ENCODE measurements at places on chromosomes 1 and 21.

DNA sequence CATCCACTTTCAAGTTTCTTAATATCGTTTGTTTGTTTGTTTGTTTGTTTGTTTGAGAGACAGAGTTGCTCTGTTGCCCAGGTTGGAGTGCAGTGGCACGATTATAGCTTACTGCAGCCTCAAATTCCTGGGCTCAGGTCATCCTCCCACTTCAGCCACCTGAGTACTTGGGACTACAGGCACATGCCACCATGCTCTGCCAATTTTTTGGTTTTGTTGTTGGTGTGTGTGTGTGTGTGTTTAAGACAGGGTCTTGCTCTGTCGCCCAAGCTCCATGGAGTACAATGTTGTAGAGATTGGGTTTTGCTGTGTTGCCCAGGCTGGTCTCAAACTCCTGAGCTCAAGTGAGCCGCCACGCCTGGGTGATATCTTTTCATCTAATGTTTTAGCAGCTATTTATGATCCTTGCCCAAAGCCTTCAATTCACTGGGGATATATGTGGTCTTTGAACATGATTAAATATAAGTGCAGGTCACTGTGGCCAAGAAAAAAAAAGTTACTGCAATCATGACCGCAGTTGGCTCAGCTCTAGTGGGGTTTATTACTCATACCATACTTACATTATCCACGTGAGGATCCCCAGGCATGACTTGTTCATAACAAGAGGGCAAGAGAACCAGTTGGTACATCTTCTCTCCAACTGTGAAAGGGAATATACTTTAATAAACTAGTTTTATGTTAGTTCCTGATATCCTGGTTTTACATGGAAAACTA is 8.0 kb downstream of the RRP1B start:
- H3K27me3 ChIP-seq, result no peaks in the 10 kb centered on the region
- no peak overlapping the region for H3K27ac ChIP-seq

DNA sequence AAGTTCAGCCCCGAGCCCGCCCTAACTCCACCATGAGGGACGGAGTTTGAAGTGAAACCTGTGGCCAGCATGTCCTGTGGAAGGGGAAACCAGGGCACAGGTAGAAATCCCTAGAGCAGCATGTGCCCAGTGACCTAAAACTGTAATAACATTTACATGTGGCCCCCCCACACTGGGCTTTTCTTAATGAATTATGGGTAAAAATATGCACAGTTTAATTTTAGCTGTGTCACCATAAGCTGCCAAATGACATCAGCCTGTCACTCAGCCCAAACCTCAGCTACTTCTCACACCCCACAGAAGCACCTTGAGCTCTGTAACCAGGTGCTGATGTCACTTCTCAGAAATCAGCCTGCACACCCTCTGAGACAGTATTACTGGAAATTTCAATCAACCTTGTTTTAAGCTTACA is 50.0 kb upstream of the SLC19A1 start:
- no peak overlapping the region for H3K4me3 ChIP-seq
- DNase-seq, result no peak
- no peaks in the 10 kb centered on the region for H3K4me1 ChIP-seq
- peaks cover 49% of the 10 kb centered on the region for H3K27me3 ChIP-seq
- no peaks in the 10 kb centered on the region for H3K36me3 ChIP-seq

- H3K4me1 ChIP-seq, result peaks cover 45% of the 10 kb centered on the region
- no peaks in the 10 kb centered on the region for H3K36me3 ChIP-seq
- no peaks in the 10 kb centered on the region for H3K27me3 ChIP-seq
- DNase-seq, result no peak
- H3K27ac ChIP-seq, result peak overlapping the region; percentile 2
Observed at GRCh38 chr1:2270260-2271100, 42.4 kb downstream of the SKI start.

GRCh38 chr1:29081201-29081600 is 42.5 kb downstream of the TMEM200B start:
- H3K27ac ChIP-seq, result no peak overlapping the region
- no peaks in the 10 kb centered on the region for H3K4me1 ChIP-seq
- no peaks in the 10 kb centered on the region for H3K36me3 ChIP-seq

- H3K4me1 ChIP-seq, result peaks cover 14% of the 10 kb centered on the region
- no peaks in the 10 kb centered on the region for H3K36me3 ChIP-seq
- no peaks in the 10 kb centered on the region for H3K27me3 ChIP-seq
- H3K27ac ChIP-seq, result no peak overlapping the region
- no peak overlapping the region for H3K4me3 ChIP-seq
Observed at GRCh38 chr1:235015291-235015985, 113.2 kb downstream of the TOMM20 start.

- H3K36me3 ChIP-seq, result no peaks in the 10 kb centered on the region
- no peak overlapping the region for H3K27ac ChIP-seq
- H3K27me3 ChIP-seq, result no peaks in the 10 kb centered on the region
- no peak overlapping the region for H3K4me3 ChIP-seq
- DNase-seq, result no peak
- H3K4me1 ChIP-seq, result peaks cover 2% of the 10 kb centered on the region
Observed at GRCh38 chr1:79807816-79808215, 801.3 kb upstream of the ADGRL4 start.

- no peaks in the 10 kb centered on the region for H3K36me3 ChIP-seq
- no peaks in the 10 kb centered on the region for H3K4me1 ChIP-seq
- no peak overlapping the region for H3K27ac ChIP-seq
- no peak overlapping the region for H3K4me3 ChIP-seq
Observed at GRCh38 chr1:223339861-223340260, 24.1 kb downstream of the SUSD4 start.

GRCh38 chr1:51648180-51649109 is 31.6 kb downstream of the OSBPL9 start:
- no peaks in the 10 kb centered on the region for H3K27me3 ChIP-seq
- H3K36me3 ChIP-seq, result no peaks in the 10 kb centered on the region
- DNase-seq, result peak; percentile 93
- no peak overlapping the region for H3K4me3 ChIP-seq
- H3K4me1 ChIP-seq, result peaks cover 19% of the 10 kb centered on the region

GRCh38 chr1:197614916-197615692 is 160.2 kb downstream of the DENND1B start:
- peak; percentile 51 for DNase-seq
- H3K4me3 ChIP-seq, result no peak overlapping the region
- H3K27ac ChIP-seq, result no peak overlapping the region

GRCh38 chr1:182340233-182341058 is 51.1 kb downstream of the GLUL start:
- no peaks in the 10 kb centered on the region for H3K27me3 ChIP-seq
- H3K4me3 ChIP-seq, result no peak overlapping the region
- no peaks in the 10 kb centered on the region for H3K36me3 ChIP-seq
- no peaks in the 10 kb centered on the region for H3K4me1 ChIP-seq
- no peak for DNase-seq

DNA sequence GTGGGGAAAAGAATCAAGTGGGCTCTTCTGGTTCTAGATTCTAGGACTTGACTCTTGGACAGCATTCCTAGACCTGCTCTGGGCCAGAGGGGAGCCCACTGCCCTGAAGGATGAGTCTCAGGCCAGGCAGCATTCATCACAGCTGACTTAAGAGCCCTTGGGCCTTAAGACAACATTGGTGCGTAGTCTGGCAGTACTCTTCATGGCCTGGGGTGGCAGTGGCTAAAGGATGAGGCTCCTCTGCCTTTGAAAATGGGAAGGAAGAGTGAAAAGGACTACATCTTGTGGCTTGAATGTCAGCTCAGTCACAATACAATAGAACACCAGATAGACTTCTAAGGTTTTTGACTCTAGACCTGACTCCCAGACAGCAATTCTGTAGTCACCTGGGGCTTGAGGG is 1415.1 kb upstream of the PRMT6 start:
- no peaks in the 10 kb centered on the region for H3K4me1 ChIP-seq
- no peaks in the 10 kb centered on the region for H3K27me3 ChIP-seq
- H3K36me3 ChIP-seq, result no peaks in the 10 kb centered on the region

DNA sequence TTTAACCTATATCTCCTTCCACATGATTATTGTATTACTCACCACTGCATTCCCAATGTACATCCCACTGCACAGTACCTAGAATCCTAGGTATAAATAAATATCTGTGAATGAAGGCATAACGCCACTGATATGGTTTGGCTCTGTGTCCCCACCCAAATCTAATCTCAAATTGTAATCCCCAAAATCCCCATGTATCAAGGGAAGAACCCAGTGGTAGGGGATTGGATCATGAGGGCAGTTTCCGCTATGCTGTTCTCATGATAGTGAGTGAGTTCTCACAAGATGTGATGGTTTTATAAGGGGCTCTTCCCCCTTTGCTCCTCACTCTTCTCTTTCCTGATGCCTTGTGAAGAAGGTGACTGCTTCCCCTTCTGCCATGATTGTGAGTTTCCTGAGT is 599.0 kb upstream of the ADGRL2 start:
- H3K36me3 ChIP-seq, result no peaks in the 10 kb centered on the region
- no peak for DNase-seq
- H3K27ac ChIP-seq, result no peak overlapping the region
- H3K4me3 ChIP-seq, result no peak overlapping the region
- H3K27me3 ChIP-seq, result no peaks in the 10 kb centered on the region
- H3K4me1 ChIP-seq, result no peaks in the 10 kb centered on the region

GRCh38 chr1:26164036-26164860 is 4.5 kb downstream of the C1orf232 start:
- H3K27ac ChIP-seq, result no peak overlapping the region
- no peak for DNase-seq
- H3K36me3 ChIP-seq, result no peaks in the 10 kb centered on the region
- peaks cover 16% of the 10 kb centered on the region for H3K27me3 ChIP-seq

DNA sequence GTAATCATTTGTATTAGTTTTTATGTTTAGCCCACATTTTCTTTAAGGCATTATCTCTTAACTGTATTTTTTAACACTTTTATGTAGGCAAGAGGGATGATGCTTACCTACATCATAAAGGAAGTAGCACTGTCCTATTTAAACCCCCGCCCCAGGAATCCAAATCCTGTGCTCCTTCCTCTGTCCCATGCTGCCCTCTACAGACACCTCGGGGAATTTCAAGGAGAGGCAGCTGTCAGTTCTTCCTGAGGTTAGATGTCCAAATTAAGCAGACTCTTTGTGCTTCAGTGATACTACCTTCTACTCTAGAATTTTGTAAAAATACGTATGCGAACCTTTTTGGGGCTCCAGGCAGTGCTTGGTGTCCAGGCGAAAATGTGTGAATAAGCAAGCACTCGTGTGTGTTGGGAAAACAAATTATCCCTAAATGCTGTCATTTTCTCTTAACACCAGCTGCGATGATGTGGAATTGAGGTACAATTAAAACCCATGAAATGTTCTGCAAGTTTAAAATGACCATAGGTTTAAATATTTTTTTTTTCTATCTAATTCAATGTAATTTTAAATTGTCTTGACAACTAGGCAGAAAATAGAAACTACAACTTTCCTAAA is 19.2 kb downstream of the CRCT1 start:
- H3K36me3 ChIP-seq, result no peaks in the 10 kb centered on the region
- H3K4me1 ChIP-seq, result no peaks in the 10 kb centered on the region
- H3K4me3 ChIP-seq, result no peak overlapping the region
- H3K27ac ChIP-seq, result no peak overlapping the region
- H3K27me3 ChIP-seq, result no peaks in the 10 kb centered on the region

- H3K4me3 ChIP-seq, result no peak overlapping the region
- H3K27ac ChIP-seq, result no peak overlapping the region
- H3K36me3 ChIP-seq, result no peaks in the 10 kb centered on the region
- peaks cover 2% of the 10 kb centered on the region for H3K4me1 ChIP-seq
- H3K27me3 ChIP-seq, result peaks cover 4% of the 10 kb centered on the region
Observed at GRCh38 chr1:182957902-182958395, 5.0 kb upstream of the SHCBP1L start.

DNA sequence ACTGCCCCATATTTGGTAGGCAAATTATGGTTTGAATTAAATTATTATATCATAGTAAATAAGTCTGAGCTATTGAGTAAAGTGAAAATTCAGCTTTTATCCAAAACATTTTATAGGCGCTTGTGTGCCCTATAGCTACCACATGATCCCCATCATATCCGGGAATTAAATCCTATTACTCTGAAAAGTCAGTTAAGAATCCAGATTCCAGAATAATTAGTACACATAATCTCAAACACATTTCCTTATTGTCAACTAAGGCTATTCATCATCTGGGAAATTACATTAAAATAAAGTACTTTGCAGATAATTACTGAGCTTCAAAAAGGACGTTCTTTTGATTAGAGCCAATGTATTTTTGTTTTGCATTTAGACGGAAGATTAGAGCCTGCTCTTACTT is 72.3 kb downstream of the CTH start:
- H3K27ac ChIP-seq, result no peak overlapping the region
- H3K4me1 ChIP-seq, result peaks cover 6% of the 10 kb centered on the region
- no peaks in the 10 kb centered on the region for H3K36me3 ChIP-seq
- H3K4me3 ChIP-seq, result no peak overlapping the region
- DNase-seq, result no peak

GRCh38 chr1:4724695-4725250 is 70.4 kb downstream of the AJAP1 start:
- no peaks in the 10 kb centered on the region for H3K27me3 ChIP-seq
- H3K36me3 ChIP-seq, result no peaks in the 10 kb centered on the region
- H3K4me1 ChIP-seq, result no peaks in the 10 kb centered on the region
- no peak overlapping the region for H3K4me3 ChIP-seq
- no peak overlapping the region for H3K27ac ChIP-seq

- no peak overlapping the region for H3K4me3 ChIP-seq
- no peak overlapping the region for H3K27ac ChIP-seq
- H3K4me1 ChIP-seq, result no peaks in the 10 kb centered on the region
- H3K27me3 ChIP-seq, result no peaks in the 10 kb centered on the region
Observed at GRCh38 chr1:239361403-239361802, 25.0 kb upstream of the CHRM3 start.

GRCh38 chr1:205689479-205689878 is 9.2 kb upstream of the SLC45A3 start:
- H3K27ac ChIP-seq, result no peak overlapping the region
- no peak overlapping the region for H3K4me3 ChIP-seq
- DNase-seq, result no peak
- peaks cover 23% of the 10 kb centered on the region for H3K27me3 ChIP-seq
- H3K36me3 ChIP-seq, result no peaks in the 10 kb centered on the region

DNA sequence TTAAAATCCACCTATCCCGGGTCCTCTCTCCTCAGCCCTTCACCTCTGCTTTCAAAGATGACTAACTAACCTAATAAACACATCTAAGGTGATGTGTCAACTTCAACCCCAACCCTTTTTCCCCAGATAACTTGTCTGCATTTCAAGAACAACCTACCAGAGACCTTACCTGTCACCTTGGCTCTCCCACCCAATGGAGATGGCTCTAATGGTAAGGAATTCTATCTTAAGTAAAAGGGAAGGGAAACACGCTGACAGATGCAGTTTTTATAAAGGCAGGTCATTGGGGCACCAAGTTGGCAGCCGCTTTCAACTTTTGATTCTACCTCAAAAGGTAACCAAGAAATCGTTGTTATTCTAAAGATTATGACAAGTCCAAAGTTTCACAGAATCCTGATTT is 37.6 kb downstream of the MRPL39 start:
- no peak overlapping the region for H3K4me3 ChIP-seq
- H3K36me3 ChIP-seq, result peaks cover 7% of the 10 kb centered on the region
- no peak for DNase-seq
- no peaks in the 10 kb centered on the region for H3K27me3 ChIP-seq
- no peak overlapping the region for H3K27ac ChIP-seq

DNA sequence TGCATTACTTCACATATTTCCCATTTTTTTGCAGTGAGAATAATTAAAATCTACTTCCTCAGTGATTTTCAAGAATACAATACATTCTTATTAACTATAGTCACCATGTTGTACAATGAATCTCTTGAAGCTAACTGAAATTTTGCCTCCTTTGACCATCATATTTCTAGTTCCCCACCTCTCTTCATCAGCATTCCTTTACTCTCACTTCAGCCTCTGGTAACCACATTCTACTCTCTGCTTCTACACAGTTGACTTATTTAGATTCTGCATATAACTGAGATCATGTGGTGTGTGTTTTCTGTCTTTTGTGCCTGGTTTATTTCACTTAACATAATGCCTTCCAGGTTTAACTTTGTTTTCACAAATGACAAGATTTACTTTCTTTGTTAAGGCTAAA is 304.4 kb upstream of the LYPLAL1 start:
- no peaks in the 10 kb centered on the region for H3K27me3 ChIP-seq
- DNase-seq, result peak; percentile 32
- H3K36me3 ChIP-seq, result no peaks in the 10 kb centered on the region
- H3K4me3 ChIP-seq, result no peak overlapping the region

Measured in IMR-90 (cell line).